ENCODE measurements at places on chromosomes 4 and X.

DNA sequence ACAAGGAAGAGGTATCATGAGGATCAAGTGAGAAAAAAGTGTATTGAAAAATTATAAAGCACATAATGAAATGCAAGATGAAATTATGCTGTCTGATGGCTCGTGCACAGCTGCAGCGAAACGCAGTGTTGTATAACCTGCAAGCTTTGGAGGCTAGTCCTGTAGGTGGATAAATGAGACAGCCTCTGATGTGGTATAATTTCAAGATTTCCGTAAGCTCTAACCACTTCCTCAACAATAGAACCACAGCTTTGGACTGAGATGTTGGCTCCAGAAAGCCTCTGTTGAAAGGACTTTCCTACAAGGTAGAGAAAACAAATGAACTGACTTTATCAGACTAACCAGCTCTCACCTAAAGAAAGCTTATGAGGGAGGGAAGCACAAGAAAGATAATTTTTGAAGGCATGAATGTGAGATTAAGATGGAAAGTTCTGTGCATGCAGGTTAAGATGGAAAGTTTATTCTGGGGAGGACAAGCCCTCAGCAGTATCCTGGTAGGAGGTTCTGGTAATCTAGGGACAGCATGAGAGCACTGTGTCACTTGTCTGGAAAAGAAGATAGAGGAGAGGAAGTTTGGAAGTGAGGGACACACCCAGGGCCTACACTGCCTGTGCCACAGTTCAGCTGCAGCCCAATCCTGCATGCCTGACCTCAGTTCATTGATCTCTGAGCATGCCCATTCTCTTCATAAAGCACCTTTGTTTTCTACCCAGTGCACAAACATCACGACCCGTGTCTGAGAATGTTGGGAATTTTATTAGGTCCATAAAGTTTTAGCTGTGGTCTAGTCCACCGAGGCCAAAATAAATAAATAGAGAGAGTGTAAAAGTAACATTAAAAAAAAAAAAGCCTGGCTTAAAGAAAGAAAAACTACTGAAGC lies 161.5 kb upstream of the SFRP2 start:
- DNase-seq = peak; percentile 33

DNA sequence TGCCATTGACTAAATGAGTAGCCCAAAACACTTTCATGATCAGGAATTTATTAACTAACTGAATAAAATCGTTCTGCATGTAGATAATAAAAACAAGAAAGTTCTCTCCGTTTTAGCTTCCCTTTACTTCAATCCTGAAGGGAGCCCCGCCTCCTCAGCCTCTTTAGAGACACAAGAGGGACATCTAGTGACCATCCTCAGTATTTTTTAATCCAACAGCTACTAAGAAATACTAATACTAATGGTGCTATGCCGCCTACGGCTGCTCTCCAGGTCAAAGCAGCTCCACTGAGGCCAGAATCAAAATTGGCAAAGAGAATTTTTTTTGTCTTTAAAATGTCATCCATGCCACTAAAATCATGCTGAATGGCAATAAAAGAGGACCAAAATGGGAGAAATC lies 3.2 kb upstream of the PCDH19 start:
- peak; percentile 22 for DNase-seq

- DNase-seq = no peak
These were observed 60.0 kb downstream of the SMC1A start for GRCh38 chrX:53362449-53362848.

GRCh38 chrX:128800138-128800537 lies 723.2 kb downstream of the SMARCA1 start:
- DNase-seq = no peak

GRCh38 chr4:89539374-89539773 lies 231.8 kb upstream of the GPRIN3 start:
- no peak for DNase-seq

DNA sequence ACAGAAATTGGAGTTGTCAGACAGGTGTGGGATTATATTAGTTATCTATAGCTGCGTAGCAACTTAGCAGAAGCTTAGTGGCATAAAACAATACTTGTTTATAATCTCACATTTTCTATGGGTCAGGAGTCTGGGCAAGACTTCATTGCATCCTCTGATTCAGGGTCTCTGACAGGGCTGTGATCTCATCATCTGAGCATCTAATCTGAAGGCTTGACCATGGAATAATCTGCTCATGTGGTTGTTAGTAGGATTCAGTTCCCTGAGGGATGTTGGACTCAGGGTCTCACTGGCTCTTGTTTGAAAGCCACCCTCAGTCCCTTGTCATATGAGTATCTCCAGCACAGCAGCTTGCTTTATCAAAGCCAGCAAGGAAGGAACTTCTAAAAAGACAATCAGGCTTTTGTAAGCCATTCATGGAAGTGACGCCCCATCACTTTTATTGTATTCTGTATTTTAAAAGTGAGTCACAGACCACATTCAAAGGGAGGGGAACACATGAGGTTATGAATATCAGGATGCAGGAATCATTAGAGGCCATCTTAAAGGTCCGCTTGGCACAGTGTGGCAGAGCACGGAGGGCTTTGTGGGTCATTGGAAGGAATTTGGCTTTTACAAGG lies 37.2 kb upstream of the FAM9B start:
- no peak for DNase-seq

GRCh38 chrX:17737710-17737985 lies 355 bp downstream of the SCML1 start:
- no peak for DNase-seq

- peak; percentile 38 for DNase-seq
These were observed 99.5 kb downstream of the EFHC2 start for GRCh38 chrX:44244008-44244407.

GRCh38 chr4:55838952-55839351 lies 14.5 kb upstream of the EXOC1 start:
- DNase-seq = no peak

DNA sequence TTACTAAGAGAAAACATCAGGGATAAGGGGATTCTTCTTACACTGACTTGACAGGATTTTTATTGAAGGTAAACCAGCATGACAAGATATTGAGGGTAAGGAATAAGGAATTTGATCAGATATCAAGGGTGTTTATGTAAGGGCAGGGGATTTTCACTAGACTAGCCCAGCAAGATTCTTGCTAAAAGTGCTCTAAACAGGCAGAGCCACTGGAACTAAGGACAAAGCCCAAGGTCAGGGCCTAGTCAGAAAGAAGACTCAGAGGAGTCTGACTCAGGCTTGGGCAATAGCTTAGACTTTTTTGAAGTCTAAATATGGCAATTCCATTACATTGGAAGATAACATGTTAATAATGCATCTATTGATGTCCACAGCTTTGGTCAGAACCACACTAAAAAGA lies 6.5 kb upstream of the GLRA3 start:
- DNase-seq = no peak

DNA sequence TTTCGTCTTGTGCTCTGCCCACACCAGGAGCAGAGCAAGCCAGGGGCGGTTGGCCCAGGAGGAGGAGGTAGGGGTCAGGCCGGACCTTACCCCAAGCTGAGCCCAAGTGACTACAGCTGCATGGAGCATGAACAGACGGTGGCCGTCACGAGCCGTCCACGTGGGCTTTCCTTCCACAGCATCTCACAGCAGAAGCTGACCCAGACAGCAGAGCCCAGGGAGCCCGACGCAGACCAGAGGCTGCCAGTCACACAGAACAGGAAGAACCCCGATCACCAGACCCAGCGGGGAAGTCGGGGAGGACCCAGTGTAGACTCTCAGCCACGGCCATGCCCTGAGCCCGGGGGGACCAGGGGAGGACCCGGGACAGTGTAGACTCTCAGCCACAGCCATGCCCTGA lies 58.0 kb downstream of the FAM53A start:
- DNase-seq = no peak

GRCh38 chr4:13762130-13762529 lies 134.6 kb upstream of the BOD1L1 start:
- no peak for DNase-seq

- DNase-seq = no peak
These were observed 5.5 kb downstream of the ZNF827 start for GRCh38 chr4:145933134-145933533.

GRCh38 chr4:78481180-78481579 lies 70.4 kb upstream of the ANXA3 start:
- no peak for DNase-seq

- DNase-seq = no peak
These were observed 84.4 kb downstream of the FBXW7 start for GRCh38 chr4:152451496-152451895.

DNA sequence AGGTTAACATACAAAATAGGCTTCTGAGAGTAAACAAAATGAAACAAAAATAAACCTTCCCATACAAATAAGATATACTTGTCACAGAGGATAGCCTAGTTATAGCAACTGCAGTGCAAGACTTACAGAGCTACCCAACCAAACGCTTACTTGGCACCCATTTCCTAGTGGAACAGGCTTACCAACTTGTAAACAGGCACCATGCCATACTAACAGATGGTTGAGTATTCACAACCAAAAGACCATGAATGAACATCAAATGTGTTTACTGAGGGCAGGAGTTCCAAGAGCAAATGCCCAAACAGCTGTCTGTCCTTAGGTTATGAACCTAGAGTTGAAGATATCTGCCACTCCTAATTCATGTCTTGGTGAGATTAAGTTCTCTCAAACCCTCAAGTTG lies 2629.2 kb downstream of the PCDH7 start:
- DNase-seq = no peak

GRCh38 chr4:83862471-83862870 lies 326.6 kb downstream of the GPAT3 start:
- no peak for DNase-seq

GRCh38 chrX:73765776-73766430 lies 202.9 kb downstream of the CHIC1 start:
- no peak for DNase-seq
